ENCODE measurements at places on chromosomes 4 and X.

DNA sequence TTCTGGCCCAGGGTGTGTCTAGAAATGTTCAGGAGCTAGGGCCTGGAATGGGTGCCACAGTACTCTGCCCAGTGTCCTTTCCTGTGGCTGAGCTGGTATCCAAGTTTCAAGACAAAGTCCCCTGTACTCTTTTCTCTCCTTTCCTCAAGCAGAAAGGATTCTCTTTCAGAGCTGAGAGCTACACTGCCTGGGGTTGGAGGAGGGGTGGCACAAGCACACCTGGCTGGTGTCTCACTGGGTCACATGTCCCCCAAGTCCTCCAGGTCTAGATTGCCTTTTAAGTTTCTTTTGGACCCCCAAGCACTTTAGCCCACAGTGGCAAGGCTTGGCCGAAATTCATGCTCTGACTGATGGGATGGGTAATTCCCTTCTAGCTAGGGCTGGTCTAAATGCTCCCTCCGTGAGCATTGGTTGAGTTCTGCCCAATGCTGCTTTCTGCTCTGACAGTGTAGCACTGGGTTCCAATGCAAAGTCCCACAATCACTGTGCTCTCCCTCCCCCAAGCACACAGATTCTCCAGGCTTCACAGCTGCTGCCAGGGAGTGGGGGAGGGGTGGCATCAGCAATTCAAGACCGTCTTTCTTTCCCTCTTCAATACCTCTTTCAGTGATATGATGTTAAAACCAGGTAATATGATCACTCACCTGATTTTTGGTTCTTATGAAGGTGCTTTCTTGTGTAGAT lies 47.8 kb downstream of the BEX3 start:
- no peak for DNase-seq

GRCh38 chrX:135200297-135200696 lies 29.1 kb upstream of the CT55 start:
- DNase-seq, result no peak

- DNase-seq, result no peak
These were observed 73.3 kb downstream of the RASGEF1B start for GRCh38 chr4:81398379-81398778.

DNA sequence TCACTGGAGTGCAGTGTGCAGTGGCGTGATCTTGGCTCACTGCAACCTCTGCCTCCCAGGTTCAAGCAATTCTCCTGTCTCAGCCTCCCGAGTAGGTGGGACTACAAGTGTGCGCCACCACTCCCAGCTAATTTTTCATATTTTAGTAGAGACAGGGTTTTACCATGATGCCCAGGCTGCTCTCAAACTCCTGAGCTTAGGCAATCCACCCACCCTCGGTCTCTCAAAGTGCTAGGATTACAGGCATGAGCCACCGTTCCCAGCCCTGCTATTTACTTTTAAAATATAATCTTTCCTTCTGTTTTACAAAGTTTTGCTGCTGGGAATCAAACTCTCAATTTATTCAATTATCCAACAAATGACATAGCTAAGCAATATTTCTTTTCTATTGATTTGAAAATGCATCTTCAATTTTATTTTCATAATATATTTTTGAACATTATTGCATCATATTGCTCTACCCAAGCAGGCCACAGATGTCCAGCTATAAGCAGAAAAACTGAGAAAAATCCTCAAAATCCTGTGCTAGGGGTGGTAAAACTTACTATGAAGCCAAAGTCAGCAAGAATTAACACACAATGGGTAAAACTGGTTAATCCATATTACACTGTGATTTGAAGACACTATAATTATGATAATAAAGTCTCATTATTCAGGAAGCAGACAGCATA lies 5.2 kb downstream of the TIFA start:
- no peak for DNase-seq

- no peak for DNase-seq
These were observed 154.2 kb downstream of the TEX11 start for GRCh38 chrX:70754169-70754848.
